ENCODE measurements at places on chromosomes 6 and 20.

DNA sequence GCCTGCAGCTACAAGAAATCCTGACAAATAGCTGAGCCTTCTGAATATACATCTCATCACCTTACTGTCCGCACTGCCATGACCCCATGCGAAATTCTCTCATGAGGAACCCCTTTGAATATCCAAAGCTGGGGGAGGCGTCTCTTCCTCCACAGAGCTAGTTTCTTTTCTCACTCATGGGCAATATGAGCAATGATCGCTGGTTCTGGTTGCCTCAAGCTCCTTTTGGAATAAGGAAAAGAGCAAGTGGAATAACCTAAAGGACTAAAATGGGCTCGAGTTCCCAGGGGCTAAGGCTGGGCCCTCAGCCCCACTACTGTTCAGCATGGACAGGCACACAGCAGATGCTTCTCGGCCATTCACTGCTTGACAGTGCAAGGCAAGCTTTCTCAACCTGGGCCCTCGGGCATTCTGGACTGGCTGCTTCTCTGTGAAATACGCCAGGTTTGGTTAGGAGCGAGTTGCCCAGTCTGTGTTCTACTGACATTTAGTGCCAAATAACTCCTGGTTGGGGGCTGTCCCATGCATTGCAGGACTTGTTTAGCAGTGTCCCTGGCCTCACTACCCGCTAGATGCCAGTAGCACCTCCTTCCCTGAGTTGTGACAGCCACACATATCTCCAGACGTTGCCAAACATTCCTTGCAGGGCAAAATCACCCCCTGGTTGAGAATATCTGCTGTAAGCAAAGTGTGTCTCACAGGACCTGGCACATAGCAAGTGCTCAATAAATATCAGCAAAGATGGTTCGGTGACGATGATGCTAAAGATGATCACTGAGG, 156.8 kb downstream of the CEBPB start:
- DNase-seq: no peak

DNA sequence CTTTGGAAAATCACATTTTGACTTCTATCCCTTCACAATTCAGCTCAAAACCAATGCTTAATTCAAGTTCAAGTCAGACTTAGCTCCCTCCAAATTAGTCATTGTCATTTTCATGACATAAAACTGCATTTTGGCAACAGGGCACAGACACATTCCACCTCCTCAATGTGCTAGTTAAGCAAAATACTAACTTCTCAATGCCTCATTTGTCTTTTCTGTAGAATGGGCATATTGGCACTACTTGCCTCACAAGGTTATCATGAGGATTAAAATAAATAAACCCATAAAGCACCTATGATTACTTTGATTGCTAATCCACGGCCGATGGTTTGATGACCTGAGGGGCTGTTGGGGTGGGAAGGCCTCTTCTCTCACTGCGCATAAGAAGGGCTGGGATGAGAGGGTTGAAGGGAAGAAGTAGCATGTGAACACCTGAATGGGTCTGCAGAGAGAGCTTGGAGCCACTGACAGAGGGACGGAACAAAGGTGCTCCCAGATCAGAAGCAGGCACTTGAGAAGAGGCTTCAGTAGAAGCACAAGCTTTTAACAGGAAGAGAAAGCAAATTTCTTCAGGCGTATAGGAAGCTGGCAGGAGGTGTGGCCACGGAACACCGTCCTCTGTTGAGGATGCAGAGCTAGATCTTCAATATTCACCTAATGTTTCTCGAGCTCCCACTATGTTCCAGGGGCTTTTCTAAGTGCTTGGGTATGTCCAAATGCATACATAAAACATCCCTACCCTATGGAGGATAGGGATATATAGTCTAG, 11.7 kb upstream of the TBC1D7 start:
- DNase-seq: no peak

- no peak for DNase-seq
These were observed 5.0 kb downstream of the ANKRD60 start for GRCh38 chr20:58223358-58223941.

GRCh38 chr20:48774696-48775095, 53.1 kb downstream of the PREX1 start:
- no peak for DNase-seq

DNA sequence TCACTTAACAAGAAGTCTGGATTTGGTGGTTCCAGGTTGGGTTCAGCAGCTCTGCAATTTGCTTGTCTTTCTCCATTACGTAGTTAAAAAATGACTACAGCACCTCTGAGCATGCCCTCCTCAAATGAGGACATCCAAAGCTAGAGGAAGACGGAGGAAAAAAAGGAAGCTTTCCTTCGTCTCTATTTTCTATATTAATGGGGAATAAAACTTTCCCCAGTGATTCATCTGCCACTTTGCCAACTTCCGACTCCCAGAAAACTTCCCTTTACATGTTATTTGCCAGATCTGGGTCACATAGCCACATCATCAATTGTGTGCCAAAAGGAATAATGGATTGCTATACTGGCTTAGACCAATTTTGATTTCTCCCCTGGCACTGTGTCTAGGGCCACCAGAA, 69.5 kb downstream of the ZFAND3 start:
- DNase-seq: no peak

DNA sequence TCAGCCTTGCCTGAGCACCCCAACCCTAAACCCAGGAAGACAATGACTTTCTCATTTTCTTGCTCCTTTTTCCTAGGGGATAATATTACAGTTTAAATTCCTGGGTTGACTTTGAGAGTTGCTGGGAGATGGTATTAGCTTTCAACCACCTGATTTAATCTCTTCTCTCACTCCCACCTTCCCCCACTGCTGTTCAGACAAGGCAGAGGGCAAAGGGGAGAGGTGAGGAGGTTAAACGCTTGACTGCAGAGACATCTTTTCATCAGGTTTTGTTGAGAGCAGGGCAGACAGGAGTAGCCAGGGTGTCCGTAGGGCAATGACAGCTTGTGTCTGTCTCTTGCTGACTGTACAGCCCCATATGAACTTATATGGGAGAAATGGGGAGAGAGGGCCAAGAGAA, 811.2 kb downstream of the MAFB start:
- no peak for DNase-seq

DNA sequence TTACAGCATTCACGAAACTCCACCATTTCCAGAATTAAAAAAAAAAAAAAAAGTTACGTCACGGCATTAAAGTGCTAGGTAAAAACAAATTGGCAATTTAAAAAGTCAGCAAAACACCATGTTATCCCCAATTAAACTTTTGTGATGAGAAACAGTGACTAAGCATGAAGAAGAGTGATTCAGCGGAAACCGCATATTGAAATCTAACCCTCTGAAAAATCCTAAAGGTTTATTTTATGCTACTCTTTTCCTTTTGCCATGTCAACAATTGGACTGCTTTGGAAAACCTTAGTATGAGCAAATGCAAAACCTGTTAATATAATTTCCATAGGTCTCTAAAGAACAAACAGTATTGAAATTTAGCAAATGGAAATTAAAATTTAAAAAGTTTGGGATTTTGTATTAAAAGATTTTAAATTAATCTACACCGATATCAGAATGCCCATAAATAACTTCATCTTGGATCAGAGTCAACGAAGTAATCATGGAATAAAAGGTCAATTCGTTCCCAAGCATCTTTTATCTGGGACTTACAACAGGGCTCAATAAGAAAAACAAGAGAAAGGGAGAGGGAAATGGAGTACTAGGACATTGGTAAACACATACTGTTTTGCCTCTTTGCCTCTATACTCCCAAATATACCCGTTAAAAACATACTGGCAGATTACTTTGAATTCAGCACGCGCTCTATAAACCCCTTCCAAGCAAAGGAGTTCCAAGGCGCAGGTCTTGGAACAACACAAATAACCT, 1.1 kb downstream of the FBXO30 start:
- no peak for DNase-seq

DNA sequence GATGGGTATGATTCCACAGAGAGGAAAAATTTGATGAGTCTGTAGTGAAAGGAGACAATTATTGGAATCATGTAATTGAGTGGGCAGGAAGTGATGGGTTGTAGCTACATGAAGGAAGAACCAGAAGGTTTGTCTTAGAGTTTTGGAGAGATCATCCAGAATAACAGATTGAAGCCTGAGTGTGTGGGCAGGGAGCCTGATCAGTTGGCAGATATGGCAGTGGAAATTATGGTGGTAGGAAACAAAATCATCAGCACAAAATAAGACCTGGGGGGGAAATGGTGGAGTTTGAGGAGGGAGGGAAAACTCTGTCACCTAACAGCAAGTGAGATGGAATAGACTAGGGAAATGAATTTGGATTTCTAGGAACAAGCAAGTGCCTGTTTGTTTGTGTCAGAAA, 606.6 kb upstream of the MAP3K7 start:
- DNase-seq: no peak

- no peak for DNase-seq
These were observed 143.3 kb downstream of the PRL start for GRCh38 chr6:22153384-22154158.

DNA sequence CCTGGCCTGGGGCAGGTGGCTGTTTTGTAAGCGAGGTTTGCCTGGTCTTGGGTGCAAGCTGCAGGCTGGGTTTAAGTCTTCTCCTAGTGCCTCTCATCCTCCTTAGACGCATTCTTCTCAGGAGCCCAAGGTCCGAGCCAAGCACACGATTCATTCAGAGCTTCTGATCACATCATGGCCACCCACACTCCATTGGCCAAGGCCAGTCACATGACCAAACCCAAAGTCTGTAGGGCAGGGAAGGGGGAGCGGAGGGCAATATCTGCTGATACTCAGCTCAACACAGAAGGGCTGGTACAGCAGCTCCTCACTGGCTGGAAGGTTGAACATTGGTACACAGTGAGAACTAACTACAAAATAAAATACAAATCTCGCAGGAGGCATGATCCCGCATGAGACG, 177.2 kb upstream of the AFDN start:
- no peak for DNase-seq

GRCh38 chr6:52285177-52286068, 881 bp upstream of the MCM3 start:
- DNase-seq: no peak

- no peak for DNase-seq
These were observed 92.6 kb downstream of the PDE7B start for GRCh38 chr6:135944120-135944519.

DNA sequence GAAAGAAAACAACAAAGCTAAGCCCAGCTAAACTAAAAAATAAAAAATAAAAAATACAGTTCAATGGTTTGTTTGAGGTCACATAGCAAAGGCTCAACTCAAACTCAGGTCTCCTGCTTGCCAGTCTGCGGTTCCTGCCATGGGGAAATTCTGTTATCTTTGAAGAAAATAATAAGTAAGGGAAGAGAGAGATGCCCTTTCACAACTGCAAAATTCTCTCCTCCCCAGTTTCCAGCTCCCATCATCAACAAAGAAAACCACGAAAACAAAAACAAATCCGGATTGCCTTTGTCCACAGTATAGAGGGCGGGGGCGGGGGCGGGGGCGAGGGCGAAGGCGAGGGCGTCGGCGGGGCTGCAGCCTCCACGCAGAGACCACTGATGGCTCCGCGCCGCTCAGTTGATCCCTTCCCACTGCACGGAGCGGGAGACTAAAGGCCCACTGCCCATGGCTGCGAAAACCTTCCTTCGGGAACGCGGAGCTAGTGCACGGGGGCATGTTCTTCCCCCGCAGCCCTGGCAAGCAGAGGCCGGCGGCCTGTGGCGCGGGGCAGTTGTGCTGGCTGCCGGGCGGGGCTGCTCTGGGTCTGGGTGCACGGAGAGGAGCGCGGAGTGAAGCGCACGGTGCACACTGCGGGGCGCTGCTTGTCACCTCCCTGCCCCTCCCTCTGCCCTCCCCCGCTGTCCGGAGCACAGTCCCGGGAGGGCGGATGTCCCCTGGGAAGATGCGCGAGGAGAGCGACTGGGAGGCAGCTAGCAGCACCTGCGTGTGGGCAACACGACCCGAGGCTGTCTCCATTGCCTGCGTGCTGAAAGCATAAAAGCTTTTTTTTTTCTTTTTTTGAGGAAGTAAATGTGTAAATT, 54.1 kb upstream of the TPD52L1 start:
- no peak for DNase-seq

- DNase-seq: no peak
These were observed 143.0 kb downstream of the FNDC1 start for GRCh38 chr6:159312206-159312605.

DNA sequence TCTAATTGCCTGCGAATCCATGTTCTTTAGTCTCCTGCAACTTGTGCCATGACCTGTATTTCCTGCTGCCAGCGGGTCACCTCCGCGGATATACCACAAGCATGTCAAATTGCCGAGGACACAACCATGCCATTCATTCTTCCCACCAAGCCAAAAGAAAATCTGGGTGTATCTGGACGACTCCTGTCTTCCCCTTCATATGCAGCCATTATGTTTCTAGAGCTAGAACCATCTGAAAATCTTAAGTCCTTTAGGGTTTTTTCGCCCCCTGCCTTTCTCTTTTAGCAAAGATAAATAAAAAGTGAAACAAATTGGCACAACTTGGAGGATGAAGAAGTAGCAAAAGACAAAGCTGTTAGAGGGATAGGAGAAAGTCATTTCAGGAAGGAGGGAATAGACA, 242.6 kb downstream of the ARID1B start:
- DNase-seq: no peak

DNA sequence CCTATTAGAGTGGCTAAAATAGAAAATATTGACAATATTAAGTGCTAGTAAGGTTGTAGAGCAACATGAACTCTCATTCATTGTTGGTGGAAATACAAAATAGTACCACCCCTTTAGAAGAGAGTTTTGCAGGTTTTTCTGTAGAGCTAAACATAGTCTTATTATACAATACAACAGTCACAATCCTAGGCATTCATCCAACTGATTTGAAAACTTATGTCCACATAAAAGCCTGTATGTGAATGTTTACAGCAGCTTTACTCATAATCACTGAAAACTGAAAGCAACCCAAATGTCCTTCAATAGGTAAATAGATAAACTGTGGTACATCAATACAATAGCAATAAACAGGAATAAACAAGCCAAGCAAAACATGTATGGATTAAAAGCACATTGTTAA, 162.6 kb upstream of the PRND start:
- DNase-seq: no peak

GRCh38 chr6:11938285-11938890, 73.7 kb upstream of the HIVEP1 start:
- no peak for DNase-seq

GRCh38 chr6:101401792-101402621, 8.5 kb downstream of the GRIK2 start:
- no peak for DNase-seq

GRCh38 chr6:83815631-83816272, 37.4 kb upstream of the RIPPLY2 start:
- DNase-seq: no peak

- no peak for DNase-seq
These were observed 17.0 kb upstream of the KIF13A start for GRCh38 chr6:18004256-18004985.

- DNase-seq: no peak
These were observed 95.4 kb downstream of the MAP3K5 start for GRCh38 chr6:136696783-136697364.

- no peak for DNase-seq
These were observed 347.6 kb upstream of the MMS22L start for GRCh38 chr6:97630604-97631003.

- no peak for DNase-seq
These were observed 112.8 kb upstream of the PRND start for GRCh38 chr20:4608861-4609260.

GRCh38 chr6:143741480-143741879, 63.7 kb downstream of the PHACTR2 start:
- DNase-seq: no peak

Data from stimulated activated CD8-positive, alpha-beta memory T cell treated with anti-CD3 and anti-CD28 coated beads, Interleukin-7, amount 100 ng/mL, for 48 hours (primary cell).